Fibroblast of upper back skin (primary cell): ENCODE measurements at places on chromosomes 16 and 17.

DNA sequence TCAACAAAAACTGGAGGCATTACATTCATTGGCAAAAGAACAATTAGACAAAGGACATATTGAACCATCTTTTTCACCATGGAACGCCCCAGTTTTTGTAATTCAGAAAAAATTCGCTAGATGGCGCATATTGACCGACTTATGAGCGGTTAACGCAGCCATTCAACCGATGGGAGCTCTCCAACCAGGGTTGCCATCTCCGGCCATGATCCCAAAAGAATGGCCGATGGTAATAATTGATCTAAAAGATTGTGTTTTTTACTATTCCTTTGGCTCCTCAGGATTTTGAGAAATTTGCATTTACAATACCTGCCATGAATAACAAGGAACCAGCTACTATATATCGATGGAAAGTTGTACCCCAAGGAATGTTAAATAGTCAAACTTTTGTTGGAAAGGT lies 21.4 kb downstream of the ALOX15B start:
- peak; percentile 68 for DNase-seq

GRCh38 chr16:75593825-75594820 lies 27.9 kb downstream of the GABARAPL2 start:
- peak; percentile 81 for DNase-seq

DNA sequence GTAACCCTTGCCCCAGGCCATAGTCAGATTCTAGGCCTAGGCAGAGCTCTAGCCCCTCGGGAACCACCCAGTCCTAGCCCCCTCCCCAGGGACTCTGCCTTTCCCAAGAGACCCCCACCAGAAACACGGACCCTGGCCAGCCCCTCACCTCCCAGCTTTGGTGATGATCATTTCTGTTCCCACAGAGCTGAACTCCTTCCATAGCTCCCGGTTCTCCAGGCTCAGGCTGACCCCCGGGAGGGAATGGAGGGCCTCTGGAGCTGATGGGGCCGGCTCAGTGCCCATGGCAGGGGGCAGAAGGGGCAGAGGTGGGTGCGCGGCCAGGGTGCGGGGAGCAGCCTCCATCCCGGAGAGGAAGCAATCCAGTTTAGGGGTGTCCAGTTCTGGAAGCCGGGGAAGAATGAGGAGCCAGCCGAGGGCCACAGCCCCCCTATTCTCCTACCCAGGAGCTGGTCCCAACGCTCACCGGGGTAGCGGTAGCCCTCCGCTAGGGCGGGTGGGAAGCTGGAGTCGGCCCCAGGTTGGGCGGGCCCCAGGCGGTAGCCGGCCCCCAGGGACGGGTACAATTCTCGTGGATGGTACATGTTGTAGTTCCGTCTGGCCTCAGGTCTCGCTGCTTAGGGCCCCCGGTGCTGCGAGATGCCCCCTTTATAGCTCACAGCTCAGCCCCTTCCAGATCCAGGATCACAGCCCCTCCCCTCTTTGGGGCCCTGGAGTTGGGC lies 953 bp downstream of the TBX6 start:
- DNase-seq = no peak

DNA sequence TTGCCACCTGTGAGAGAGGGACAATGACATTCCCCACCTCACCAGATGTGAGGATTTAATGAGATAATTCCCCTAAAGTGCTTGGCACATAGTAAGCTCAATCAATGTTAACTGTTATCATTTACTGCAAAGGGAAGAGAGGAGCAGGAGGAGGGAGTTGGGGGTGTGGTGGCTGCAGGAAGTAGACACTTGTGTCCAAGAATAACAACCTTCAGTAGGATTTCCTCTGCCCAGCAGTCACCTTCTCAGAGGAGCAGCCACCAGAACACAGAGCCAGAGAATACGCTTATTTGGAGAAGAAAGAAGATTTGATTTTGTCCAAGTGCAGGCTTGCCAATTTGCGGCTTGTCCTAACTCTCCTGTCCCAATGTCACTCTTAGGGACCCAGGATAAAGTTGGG lies 10.2 kb downstream of the CBX4 start:
- no peak for DNase-seq

DNA sequence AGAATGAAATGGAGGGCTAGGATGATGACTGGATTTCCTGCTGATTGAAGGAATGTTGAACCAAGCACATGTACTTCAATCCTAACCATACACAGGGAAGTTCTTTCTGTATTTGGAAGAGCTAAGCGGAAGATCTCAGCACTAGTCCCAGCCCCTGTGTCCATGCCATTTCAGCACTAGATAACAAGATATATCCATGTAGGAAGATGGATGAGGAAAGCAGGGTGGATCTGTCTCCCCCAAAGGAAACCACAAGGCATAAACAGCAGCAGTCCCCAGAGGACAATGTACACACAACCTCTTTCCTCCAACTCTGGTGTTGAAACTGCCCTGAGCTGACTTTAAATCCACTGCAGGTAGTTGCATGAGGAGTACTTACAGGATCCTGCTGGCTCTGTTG lies 75.1 kb downstream of the GRIN2A start:
- DNase-seq = peak; percentile 71

DNA sequence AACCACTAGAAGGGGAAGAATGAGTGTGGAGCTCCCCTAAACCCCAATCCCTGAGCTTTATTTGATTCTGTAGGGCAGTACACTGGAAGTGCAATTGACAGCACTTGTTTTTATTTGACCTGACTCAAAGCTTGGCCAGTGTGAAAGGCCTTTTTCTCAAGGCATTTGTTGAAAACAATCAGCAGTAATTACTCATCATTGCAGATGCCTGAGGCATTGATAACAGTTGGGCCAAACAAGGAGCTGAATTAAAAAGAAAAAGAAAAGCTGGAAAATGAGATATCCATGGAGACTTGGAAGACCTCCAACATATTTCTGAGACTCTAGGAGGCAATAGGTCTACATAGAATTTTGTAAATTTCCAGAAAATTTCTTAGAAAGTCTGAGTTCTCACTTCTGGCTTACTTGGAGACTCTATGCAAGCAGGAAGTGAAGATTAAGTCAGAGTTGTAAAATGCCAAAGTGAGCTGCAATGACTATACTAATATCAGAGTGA lies 200.8 kb upstream of the KCNJ16 start:
- DNase-seq = peak; percentile 90

DNA sequence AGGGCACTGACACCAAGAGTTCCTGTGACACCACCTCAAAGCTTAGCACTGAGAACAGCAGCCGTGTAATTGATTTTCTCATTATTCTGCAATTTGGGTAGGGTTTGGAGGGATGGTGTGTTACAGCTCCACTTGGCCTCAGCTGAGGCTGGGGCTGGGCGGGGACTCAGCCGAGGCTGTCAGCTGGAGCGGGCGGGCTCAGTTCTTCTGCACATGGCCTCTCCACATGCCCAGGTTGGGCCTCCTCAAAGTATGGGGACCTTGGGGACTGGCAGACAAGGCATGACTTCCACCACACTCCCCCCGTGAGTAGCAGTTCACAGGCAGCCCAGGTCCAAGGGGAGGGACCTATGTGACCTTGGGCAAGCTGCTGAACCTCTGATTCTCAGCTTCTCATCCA lies 171.5 kb downstream of the IRF8 start:
- no peak for DNase-seq

- peak; percentile 83 for DNase-seq
Measured at GRCh38 chr17:48597778-48598631, 4.4 kb upstream of the HOXB5 start.

DNA sequence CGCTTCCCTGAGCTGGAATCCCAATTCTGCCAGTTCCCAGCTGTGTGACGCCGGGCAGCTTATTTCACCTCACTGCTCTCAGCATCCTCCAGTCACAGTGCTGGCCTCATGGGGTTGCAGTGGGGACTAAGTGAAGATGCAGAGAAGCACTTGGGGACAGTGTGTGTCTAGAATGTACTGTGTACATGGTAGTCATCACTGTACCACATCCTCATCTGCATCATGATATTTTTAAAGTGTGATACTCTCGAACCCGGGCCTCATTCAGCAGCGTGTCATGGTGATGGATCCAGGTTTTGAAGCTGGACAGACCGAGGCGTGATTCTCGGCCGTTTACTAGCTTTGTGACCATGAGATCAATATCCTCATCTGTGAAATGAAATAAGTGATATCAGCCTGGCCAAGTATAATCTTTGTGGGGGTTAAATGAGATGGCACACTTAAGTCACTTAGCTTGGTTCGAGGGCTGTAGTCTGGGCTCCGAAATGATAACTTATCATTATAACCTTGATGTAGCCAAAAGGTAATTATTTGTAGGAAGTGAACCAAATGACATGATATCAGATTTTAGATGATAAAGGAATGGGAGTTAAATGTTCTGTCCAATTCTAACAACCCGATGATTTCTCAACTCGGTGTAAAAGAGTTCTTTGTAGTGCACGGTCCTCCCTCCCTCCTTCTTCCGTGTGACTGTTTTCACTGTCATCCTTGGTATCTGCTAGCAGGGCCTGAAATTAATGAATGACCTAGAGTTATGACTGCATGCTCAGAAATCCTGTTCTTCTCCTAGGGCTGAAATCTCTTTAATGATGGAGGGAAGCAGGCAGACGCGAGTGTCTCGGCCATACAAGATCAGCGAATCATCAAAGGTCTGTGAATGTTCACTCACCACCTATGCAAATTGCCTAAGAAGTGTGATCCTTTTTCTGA lies 2.0 kb downstream of the KLHL36 start:
- DNase-seq = peak; percentile 82

- no peak for DNase-seq
Measured at GRCh38 chr16:30989469-30990047, 4.6 kb downstream of the HSD3B7 start.

DNA sequence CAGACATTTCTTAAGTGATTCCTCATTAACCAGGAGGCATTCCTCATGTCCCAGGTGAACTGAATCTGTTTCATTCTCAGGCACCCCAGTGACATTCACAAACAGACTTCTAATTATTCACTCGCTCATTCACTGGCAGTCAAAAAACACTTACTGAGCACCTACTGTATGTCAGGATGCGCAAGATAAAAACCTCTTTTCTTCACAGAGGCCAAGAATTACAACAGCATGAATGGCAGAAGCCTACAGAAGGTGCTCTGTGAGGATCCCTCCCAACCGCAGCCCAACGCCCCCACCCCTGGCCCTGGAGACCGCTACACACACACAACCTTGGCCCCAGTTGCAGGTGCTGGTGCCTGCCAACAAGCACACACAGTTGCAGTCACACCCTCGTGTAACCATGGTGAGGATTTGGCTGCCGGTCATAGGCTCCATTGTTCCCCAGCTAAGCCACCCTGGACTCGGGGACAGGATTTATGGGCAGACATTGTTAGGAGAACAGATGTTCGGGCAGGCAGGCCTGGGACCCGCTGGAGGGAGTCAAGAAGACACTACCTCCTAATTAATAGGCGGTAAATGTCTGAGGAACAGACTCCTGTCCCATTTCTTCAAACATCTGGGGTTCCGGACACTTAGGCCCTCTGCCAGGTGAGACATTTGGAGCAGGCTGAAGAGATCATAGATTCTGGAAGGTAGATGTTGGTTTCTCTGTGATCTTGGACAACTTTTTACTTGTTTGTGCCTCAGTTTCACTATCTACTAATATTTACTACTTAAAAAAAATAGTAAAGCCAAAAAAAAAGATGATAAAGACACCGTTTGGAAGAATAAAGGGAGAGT lies 43.2 kb downstream of the CUEDC1 start:
- peak; percentile 32 for DNase-seq

DNA sequence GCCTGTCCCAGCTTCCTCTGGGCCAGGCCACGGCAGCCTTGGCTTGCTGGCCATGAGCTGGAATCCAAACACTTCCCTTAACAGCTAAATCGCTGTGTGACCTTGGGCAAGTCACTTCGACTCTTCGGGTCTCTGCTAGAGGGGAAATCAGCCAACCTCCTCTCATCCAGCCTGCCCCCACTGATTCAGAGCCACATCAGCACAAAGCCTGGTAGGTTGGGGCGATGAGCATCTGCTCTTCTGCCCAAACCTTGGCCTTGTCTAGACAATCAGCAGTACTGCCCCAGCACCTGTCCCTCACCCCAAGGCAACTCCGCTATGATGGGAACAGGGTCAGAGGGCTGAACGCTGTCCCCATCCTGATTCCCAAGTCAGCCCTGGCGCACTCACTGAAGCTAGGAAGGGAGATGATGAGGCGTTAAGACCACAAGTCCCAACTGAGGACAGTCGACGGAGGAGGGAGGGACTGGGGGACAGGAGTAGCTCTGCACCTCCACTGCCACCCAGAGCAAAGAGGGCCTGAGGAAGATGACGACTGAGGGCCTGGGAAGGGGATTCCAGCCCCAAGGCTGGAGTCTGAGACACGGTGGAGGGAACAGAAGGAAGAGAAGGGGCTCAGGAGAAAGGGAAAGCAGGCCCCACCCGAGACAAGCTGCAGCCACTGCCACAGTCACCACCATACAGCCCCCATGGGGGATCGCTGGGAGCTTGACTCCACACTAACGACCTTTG lies 1.3 kb downstream of the CLUH start:
- no peak for DNase-seq

DNA sequence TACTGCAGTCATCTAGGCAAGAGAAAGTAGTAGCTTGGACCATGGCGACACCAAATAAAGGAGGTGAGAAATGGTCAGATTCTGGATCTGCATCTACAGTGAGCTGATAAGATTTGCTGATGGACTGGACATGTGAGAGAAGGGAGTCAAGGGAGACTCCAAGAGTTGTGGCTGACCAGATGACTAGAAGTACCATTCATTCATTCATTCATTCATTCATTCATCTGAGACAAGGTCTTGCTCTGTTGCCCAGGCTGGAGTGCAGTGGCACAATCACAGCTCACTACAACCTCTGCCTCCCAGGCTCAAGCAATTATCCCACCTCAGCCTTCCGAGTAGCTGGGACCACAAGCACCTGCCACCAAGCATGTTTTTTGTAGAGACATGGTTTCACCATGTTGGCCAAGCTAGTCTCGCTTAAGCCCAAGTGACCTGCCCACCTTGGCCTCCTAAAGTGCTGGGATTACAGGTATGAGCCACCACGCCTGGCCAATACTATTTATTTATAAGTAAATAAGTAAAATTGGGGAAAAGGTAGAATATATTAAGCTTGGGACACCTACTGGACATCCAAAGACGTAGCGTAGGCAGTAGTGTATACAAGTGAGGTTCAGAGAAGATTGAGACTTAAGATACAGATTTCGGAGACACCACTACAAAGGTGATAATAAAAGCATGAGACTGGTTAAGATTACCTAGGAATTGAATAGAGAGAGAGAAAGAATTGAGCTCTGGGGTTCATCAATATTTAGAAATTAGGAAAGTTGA lies 15.7 kb upstream of the RNF43 start:
- no peak for DNase-seq

- peak; percentile 74 for DNase-seq
Measured at GRCh38 chr16:17784073-17784472, 313.3 kb upstream of the XYLT1 start.

DNA sequence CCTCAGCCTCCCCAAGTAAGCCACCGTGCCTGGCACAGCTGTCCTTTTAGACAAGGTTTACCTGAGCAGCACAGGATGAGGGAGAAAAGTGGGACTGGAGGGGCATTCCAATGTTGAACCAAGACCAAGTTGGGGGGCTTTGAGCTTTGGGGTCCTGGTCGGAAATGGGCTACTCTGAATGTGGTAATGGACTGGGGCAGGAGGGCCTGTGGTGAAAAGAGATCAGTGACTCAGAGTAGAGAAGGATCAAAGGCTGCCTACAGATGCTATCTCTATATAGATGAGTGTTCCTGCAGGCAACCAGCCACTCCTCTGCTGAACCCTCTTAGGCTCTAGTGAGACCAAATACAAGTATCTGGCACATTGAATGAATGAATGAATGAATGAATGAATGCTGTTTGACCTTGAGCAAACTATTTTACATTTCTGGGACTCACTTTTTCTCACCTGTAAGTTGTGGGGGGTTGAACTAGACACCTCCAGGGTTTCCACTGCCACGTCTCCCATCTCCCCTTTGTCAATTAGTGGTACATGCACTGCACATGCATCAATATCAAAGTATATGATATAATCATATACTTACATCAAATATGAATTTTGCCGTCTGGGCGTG lies 26.3 kb upstream of the ETV4 start:
- no peak for DNase-seq
